WTC11 (cell line): ENCODE measurements at places on chromosomes 6 and 20. TPM values are rescaled to one million over a fixed set of nuclear protein-coding genes. Genes with fewer than 3 reads are reported as not detected.

Gene ALDH8A1
- 0.17 to 0.46 TPM (median 0.23 TPM) in 3 replicates for total RNA-seq

Gene COL12A1
- total RNA-seq, result 1.1 to 1.4 TPM (median 1.2 TPM) in 3 replicates

Gene PKHD1
- total RNA-seq, result 0.09 to 0.15 TPM (median 0.09 TPM) in 3 replicates

- H3K4me1 ChIP-seq, result peaks cover 4% of the 10 kb centered on the region
- H3K4me3 ChIP-seq, result no peak overlapping the region
- H3K27me3 ChIP-seq, result peaks cover 88% of the 10 kb centered on the region
- DNase-seq, result no peak
Observed at GRCh38 chr6:31358302-31358701, 1.3 kb upstream of the HLA-B start.

- H3K27me3 ChIP-seq, result no peaks in the 10 kb centered on the region
- no peak for DNase-seq
- H3K27ac ChIP-seq, result no peak overlapping the region
- H3K4me1 ChIP-seq, result no peaks in the 10 kb centered on the region
Observed at GRCh38 chr6:50989123-50989522, 170.5 kb downstream of the TFAP2B start.

- no peaks in the 10 kb centered on the region for H3K27me3 ChIP-seq
- H3K27ac ChIP-seq, result 0 out of 2 replicates have a peak overlapping the region, but pooled peaks have one; percentile 57
- H3K4me3 ChIP-seq, result no peak overlapping the region
- no peaks in the 10 kb centered on the region for H3K36me3 ChIP-seq
Observed at GRCh38 chr20:3980260-3981131, 34.9 kb downstream of the RNF24 start.

- H3K27me3 ChIP-seq, result no peaks in the 10 kb centered on the region
Observed at GRCh38 chr20:48739395-48740291, 88.2 kb downstream of the PREX1 start.

- peaks cover 19% of the 10 kb centered on the region for H3K4me1 ChIP-seq
- no peaks in the 10 kb centered on the region for H3K27me3 ChIP-seq
Observed at GRCh38 chr6:18308070-18308735, 43.9 kb upstream of the DEK start.
